Activated T-helper 1 cell treated with anti-CD3 and anti-CD28 coated beads, Interleukin-12 subunit alpha, Interleukin-12 subunit beta, Interleukin-2, Interleukin-4 antibody, amounts not matched to agents 30 ng/mL and 10 ng/mL and 1 ng/mL, durations not matched to agents 14 hours and 24 hours and 36 hours (primary cell): ENCODE measurements at places on chromosomes 2 and 18.

GRCh38 chr2:28833740-28834470 lies 23.3 kb downstream of the SPDYA start:
- no peak for DNase-seq

- DNase-seq: no peak
Measured at GRCh38 chr18:79421275-79421857, 25.6 kb downstream of the NFATC1 start.

DNA sequence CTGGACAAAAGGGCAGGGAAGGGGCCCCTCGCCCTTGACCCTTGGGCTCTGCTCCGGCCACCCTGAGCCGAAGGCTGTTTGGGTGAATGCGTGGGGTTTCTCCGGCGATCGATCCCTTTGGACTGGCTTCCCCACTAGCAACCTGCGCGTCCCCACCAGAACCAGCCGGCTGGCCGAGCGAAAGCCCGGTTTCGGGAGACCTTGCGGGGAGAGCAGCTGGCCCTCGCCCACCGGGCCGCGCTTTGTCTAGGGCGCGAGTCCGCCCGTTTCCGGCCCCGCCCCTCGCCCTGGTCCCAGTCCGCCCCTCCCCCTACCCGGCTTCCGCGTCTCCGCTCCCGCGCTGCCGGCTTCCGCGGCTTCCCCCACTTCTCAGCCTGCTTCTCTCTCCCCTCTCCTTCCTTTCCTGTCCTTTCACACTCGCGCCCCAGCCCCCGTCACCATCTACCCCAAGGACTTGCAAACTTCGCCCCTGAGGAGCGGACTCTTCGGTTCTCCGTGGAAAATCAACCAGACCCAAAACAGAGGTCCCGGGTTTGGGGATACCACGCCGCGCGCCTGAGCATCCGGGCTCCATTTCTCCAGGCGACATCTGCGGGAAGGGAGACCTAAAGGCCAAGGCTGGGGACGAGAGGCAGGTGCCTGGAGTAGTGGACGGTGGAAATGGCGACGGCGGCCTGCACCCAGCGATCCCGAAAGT lies 48.0 kb upstream of the ATP6V1B1 start:
- DNase-seq: peak; percentile 22

- DNase-seq: no peak
Measured at GRCh38 chr2:159902722-159903121, 104.7 kb upstream of the CD302 start.

DNA sequence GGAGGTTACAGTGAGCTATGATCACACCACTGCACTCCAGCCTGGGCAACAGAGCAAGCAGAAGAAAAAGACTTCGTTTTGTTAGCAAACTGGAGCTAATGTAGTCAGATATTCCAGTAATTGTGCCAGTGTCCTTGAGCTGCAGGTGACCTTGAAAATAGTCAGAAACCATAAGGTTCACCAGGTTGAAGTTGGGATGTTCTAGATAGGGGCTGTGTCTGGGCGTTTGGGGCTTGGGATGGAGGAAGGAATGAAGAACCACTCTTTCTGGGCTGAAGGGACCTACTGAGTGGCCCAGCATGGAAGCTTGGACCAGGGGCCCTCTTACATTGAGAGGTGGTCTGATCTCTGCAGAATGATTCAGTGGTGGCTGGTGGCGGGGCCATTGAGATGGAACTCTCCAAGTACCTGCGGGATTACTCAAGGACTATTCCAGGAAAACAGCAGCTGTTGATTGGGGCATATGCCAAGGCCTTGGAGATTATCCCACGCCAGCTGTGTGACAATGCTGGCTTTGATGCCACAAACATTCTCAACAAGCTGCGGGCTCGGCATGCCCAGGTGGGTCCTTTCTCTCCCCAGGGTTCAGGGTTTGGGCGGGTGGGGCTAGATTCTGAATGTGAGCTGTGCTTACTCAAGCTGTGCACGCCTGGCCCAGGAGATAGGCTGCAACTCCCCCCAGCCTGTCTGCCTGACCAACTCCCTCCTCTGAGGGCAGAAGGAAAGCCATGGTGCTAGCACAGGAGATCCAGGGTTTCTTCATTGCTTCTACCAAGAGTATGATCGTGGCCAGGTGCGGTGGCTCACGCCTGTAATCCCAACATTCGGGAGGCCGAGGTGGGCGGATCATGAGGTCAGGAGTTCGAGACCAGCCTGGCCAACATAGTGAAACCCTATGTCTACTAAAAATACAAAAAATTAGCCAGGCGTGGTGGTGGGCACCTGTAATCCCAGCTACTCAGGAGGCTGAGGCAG lies 17.1 kb downstream of the CCT7 start:
- DNase-seq: no peak

GRCh38 chr2:37119157-37119556 lies 34.8 kb downstream of the GPATCH11 start:
- DNase-seq: no peak

- DNase-seq: no peak
Measured at GRCh38 chr2:68837861-68838341, 33.3 kb downstream of the BMP10 start.

DNA sequence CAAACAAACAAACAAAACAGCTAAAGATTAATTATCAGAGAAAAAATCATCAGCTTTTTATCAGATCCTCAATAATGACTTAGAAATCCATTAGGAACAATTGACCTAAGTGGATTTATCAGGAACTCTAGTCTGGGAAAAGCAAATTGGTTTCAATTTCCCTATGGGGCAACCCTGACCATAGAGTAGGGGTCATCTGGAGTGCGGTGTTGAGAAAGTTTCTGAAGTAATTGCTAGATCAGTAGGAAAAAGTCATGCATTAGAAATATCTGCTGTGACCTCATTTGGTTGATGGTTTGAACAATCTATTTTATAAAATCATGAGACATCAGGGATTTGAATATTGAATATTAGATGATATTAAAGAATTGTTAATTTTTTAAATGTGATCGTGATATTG lies 507.9 kb downstream of the TXNL1 start:
- no peak for DNase-seq

- DNase-seq: no peak
Measured at GRCh38 chr2:6943971-6944370, 26.8 kb downstream of the RNF144A start.

DNA sequence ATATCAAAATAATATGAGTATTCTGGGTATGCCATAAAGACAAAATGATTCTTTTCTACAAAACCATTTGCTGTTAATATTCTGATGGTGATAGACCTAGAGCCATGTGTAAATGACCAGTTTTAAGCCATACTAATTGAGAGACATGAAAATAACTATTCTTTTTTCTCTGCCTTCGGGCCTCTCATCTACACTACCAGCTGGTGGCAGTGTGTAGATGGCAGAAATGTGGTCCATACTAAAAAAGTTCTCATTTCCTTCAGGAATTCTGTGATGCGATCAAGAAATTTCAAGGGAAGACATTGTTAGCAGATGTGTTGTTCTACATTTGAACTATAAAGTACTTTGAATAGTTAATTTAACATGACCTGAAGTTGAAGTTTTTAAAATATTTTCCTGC lies 485.2 kb downstream of the TRIB2 start:
- no peak for DNase-seq

GRCh38 chr2:223513771-223514455 lies 88.2 kb downstream of the SCG2 start:
- DNase-seq: no peak

DNA sequence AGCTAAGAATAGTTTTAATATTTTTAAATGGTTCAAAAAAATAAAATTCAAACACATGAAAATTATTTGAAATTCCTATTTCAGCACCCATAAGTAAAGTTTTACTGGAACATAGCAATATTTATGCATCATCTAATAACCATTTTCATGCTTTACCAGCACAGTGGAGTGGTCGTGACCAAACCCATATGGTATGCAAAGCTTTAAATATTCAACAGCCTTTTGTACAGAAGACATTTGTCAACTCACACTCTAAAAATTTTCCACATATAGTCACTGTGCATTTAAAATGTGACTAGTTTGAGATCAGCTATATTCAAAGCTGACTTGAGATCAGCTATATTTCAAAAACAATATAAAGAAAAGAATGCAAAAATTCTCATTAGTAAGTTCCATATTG lies 46.2 kb downstream of the PUM2 start:
- DNase-seq: no peak

DNA sequence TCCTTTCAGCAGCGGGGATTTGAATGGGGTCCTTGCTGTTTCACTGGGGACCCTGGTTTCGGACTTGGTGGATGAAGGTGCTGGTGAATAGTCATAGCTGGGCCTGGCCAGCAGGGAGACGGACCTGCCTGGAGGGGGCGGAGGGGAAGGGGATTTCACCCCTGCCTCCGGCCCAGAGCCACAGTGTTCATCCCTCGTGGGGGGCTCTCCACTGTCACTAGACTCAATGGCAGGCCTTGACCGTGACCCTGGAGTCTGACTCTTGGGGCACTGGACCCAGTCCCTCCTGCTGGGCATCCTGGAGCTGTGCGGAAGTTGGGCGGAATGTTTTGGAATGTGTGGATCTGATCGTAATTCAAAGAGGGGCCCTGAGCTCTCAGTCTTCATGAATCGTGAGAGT lies 113.9 kb upstream of the LYPD1 start:
- no peak for DNase-seq

DNA sequence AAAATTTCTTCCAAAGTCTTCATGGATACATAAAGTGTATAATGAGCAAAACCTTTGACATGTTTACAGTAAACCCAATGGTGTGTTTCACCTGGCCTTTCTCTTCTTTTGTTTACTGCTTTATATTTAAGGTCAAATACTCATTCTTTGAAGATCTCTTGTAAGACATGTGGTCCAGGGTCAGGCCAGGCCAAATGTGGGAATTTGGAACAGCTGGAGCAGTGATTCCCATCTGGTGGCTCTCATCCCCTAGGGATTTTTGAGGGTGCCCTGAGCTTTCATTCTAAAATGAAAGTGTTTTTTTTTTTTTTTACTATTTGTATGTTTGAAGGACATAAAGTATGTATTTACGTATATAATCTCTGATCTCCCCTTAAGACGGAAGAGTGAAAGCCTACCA lies 13.8 kb upstream of the MGAT5 start:
- DNase-seq: no peak

GRCh38 chr2:175743011-175743410 lies 259.1 kb downstream of the LNPK start:
- DNase-seq: no peak

DNA sequence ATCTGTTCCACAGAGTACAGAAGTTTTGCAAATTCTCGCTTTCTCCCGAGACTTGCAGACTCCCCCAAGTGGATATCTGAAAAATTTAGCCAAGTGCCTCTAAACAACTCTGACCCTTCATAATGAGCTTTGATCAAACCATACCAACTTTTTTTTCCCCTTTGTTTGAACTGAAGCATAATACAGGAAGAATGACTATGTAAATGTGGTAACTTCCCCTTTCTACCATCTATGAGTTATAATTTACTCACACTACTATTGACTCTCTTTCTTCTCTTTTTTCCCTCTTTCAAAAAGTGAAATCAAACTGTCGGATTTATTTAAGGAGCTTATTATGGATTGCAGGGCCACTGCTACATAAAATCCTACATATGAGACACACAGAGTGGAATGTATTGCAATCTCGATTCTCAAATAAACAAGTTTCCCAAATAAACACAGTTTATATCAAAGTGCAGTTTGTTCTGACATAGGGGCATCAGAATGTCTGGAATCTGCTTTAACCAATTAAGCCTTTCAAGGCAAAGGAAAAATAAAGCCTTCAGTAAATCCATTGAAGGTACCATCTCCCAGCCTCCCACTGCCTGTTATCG lies 1.4 kb upstream of the ZNF804A start:
- DNase-seq: no peak

- no peak for DNase-seq
Measured at GRCh38 chr2:174603280-174603679, 5.7 kb upstream of the WIPF1 start.

GRCh38 chr2:145958611-145959010 lies 1438.7 kb upstream of the ZEB2 start:
- no peak for DNase-seq

DNA sequence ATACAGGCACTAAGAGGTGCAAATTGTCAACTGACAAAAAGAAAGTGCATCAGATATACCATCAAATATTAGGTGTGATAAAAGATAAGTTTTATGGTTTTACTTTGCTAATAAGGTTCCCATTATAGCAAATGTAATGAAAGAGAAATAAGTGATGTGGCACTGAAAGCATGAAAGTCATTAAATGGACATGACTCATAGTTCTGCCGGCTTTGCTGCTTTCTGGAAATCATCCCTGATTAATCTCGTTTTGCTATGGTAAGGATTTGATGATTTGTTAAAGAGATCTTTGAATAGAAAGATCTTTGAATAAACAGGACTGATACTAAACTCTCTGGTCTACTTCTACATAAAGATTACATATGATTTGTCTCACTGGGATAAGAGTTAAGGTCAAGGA lies 72.7 kb downstream of the CLIP4 start:
- no peak for DNase-seq

- DNase-seq: no peak
Measured at GRCh38 chr18:75472906-75473305, 45.4 kb upstream of the SMIM21 start.

- DNase-seq: no peak
Measured at GRCh38 chr2:64632835-64633819, 20.6 kb downstream of the SERTAD2 start.

- no peak for DNase-seq
Measured at GRCh38 chr2:207670887-207671286, 40.6 kb upstream of the CCNYL1 start.

DNA sequence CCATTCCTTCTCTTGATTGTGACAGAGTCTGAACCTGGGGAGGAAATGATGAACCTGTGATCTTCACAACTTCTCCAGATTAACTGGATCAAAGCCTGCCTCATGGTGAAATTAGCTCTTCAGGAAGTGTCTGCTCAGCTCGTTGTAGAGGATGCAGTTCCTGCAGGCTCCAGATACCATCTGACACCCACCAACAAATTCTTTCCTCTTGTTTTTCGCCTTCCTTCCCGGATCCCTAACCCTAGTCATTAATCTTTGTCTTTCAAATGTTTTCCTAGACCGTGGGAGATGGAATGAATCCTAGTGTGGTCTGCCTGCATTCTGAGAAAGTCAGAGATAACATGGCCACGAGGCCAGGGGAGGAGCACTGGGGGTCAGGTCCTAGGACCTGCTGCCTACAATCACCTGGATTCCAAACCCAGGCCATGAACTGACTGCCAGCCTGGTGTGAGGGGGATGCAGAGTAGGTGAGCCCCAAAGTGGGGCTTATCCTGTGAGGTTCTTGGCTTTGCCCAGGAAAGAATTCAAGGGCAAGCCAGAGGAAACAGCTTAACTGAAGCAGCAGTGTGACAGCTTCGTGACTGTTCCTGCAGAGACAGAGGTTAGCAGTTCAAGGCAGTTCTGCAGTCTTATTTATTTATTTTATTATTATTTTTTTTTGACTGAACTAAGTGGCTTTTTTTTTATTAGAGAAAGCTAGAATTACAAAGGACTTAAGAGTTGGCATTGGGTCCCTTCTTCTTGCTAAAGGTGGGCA lies 67.8 kb downstream of the DIPK1C start:
- DNase-seq: no peak

DNA sequence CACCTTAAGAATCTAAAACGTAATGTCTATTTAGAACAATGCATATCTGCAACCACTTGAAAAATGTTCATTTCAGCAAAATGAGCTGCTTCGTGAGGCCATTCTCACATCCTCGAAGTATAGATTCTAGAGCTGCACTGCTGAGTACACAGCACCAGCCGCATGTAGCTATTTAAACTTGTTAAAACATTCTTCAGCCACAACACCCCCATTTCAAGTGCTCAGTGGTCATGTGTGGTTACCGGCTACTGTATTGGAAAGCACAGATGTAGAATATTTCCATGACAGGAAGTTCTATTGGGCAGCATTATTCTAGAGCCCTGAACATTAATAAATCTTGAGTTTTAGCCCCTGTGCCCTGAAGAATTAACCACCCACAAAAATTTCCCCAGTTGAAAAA lies 35.0 kb downstream of the SUMO1 start:
- no peak for DNase-seq

- DNase-seq: no peak
Measured at GRCh38 chr18:48217258-48218250, 191.6 kb downstream of the ZBTB7C start.

- DNase-seq: no peak
Measured at GRCh38 chr18:79950515-79951341, 725 bp downstream of the SLC66A2 start.
